ENCODE measurements at places on chromosomes 5 and 9.

GRCh38 chr9:13734601-13735000, 455.1 kb upstream of the MPDZ start:
- no peak for DNase-seq

- DNase-seq: no peak
Measured at GRCh38 chr5:173715607-173716006, 99.2 kb upstream of the BOD1 start.

- no peak for DNase-seq
Measured at GRCh38 chr9:16729651-16730050, 140.8 kb downstream of the BNC2 start.

DNA sequence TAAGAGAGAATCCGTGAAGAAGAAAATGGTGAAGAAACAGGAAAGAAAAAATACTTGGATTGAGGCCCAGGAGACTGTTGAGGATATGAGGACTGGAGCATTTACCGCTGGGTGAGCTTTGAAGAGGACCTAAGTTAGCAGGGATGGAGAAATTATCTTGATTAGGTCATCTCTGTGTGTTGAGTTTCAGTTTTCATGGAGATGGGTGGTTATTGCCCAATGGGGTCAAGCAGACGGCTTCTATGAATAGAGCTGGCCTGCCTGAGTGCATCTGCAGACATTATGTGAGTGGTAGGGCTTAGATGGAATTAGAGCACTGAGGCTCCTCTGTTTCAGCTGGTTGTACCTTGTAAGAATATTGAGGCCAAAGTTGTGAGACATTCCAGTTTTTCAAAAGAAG, 245.4 kb upstream of the FBXL7 start:
- DNase-seq: no peak

GRCh38 chr9:101635473-101635872, 40.7 kb upstream of the PPP3R2 start:
- no peak for DNase-seq

DNA sequence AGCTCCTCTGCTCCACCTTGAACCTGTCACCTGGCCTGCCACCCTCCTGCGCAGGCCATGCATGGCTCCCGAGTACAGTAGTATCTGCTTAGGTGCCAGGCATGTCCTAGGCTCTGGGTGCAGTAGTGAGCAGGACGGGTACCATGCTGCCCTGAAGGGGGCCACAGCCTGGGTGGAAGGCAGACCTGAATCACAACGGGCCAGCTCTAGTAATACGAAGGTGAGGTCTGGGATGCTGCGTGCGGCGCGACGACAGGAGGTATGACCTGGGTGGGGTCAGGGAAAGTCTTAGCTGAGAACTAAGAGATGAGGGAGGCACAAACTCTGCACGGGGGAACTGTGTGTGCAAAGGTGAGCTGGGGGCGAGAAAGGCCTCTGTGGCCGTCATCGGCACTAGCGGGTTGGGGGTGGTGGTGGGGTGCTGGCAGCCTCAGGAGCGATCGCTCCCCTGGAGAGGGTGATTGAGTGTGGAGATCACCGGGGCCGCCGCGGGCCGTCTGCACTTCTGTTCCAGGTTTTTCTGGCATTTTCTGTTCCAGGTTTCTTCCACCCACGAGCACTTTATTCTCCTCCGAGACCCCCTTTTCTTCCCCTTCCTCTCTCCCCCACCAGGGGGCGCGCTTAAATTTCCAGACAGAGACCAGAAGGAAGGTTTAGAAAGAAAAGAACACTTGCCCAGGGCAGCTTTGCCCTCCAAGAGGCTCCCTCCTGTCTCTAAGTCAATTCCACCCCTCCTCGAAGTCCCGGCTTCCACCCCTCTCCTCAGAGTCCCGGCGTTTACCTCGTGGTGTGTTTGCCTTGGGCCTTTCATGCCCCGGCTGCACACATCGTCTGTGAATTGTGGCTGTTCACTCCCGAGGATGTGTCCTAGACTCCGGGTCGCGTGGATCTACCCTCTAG, 15.1 kb downstream of the PDLIM4 start:
- DNase-seq: peak; percentile 74

DNA sequence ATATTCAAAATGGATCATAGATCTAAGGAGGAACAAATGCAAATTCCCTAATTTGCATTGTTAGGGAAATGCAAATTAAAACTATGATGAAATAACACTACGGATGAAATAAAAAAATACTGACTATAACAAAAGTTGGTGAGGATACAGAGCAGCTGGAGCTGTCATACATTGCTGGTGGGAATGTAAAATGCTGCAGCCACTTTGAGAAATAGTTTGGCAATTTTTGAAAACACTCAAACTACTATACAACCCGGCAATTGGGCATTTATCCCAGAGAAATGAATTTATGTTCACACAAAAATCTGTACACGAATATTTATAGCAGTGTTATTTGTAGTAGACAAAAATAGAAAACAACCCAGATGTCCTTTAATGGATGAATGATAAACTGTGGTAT, 22.5 kb downstream of the C5orf47 start:
- no peak for DNase-seq

DNA sequence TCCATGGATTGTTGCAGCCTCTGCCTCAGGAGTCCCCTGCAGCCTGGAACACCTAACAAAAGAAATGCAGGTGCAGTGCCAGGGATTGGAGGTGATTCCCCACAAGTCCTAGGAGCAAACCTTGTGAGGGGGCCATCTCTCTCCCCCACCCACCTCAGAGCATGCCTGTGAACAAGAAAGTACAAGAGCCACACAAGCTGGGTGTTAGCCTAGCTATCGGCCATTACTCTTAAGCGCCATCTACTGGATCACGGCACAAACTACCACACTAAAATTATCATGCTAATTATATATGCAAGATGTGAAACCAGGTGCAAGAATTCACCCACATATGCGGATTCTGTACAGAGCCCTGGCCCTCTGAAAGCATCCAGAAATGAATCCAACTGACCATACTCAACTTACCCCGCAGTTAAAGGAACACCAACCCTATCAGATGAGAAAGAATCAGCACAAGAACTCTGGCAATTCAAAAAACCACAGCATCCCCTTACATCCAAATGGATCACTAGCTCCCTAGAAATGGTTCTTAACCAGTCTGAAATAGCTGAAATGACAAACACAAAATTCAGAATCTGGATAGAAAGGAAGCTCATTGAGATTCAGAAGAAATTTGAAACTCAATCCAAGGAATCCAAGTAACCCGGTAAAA, 16.5 kb upstream of the PRSS3 start:
- peak; percentile 28 for DNase-seq

DNA sequence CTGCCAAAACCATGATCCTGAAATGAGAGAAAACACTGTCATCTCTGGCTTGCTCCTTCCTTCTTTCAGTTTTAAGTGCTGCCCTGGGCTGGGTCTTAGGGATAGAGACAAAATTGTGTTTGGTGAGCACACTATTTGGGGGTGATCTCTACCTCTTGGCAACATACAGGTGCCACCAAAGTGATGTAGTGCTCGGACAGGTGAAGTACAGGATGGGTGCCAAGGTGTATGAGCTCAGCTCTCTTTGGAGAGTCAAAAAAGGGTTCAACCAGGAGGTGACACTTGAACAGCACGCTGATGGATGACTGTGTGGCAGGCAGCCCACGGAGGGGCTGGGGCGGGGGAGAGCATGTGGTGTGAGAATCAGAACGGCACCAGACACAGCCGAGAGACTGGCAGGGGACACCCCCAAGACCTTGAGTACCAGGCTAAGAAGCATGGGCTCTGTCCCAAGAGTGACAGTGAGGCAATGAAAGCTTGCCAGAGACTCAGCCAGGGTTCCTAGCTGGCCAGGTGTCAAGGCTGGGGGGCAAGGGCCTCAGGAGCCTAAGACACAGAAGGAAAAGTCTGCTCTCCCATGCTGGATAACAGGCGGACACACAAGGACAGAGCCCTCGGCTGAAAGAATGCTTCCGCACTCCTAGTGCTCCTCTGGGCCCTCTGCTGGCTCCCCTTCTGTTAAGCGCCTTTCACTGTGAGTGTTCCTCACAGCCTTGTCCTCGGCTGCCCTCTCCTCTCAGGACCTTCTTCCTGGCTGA, 2.5 kb downstream of the NHP2 start:
- DNase-seq: no peak

- no peak for DNase-seq
Measured at GRCh38 chr5:135072387-135073281, 38.6 kb upstream of the PITX1 start.

GRCh38 chr5:45277860-45278259, 418.3 kb downstream of the HCN1 start:
- no peak for DNase-seq

GRCh38 chr5:73110190-73110589, 10.2 kb upstream of the TMEM171 start:
- no peak for DNase-seq

GRCh38 chr9:110066929-110067716, 140.8 kb downstream of the C9orf152 start:
- no peak for DNase-seq

DNA sequence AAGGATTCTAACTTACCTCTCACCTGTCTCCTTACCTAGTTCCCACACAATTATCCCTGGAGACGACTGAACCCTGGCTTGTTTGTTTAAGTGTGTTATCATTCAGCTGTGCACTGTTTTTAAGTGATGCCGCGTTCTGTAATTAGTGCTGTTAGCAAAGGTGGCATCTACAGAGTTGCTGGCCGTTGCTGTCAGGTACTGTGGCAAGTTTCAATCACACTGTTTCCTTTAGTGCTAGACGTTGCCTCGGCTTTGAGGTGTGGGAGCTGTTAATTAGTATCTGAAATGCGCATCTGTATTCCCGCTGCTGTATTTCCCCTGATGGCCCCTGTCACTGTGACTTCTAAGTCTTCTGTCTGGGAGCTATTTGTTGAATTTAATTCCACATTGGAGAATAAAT, 193.8 kb upstream of the GAS1 start:
- DNase-seq: no peak

DNA sequence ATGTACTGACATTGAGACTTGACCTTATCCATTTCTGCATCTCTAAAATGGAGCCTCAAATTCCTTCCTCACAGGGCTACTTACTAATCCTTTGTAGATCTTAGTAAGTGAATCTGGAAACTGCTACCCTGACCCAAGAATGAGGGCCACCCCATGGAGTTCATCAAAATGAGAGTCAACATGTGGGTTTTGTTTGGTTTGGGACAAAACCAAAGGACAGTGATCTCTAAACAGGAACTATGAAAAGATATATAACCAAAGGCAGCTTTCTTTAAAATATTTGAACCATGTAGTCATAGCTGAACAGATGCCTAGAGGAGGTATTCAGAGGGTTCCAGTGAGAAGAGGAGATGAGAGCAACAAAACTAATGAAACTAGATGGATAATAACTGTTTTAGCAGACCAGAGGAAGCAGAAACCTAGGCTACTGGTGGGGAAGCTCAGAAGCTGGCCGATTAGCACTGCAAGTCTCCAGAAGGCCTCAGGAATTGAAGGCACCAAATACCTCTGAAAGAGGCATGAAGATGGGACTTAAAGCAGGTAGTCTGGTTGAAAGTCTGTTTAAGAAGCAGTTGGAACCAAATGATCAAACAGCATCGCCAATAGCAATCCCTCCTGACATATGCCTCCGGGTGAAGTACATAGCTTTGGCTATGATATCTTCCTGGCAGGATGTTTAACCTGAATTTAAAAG, 45.8 kb downstream of the THOC3 start:
- no peak for DNase-seq

GRCh38 chr9:37905131-37905505, 1.2 kb upstream of the SLC25A51 start:
- DNase-seq: no peak

GRCh38 chr5:57666582-57666981, 184.0 kb upstream of the ACTBL2 start:
- no peak for DNase-seq

DNA sequence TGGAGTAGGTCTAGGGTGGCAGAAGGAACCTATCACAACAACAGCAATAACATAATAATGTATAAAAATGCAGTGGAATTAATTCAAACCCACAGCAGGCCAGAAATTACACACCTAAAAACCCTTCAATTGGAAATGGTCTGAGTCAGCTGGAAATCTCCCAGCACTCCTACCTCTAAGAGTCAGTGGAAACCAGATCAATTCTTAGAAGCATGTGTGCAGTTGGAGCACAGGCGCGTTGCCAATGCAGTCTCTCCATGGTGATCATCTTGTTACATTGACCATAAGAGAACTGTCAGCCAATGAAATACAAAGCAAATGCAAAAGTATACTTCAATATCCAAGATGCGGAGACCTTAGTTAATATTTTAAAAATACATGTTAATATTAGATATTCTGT, 15.1 kb upstream of the CSNK1G3 start:
- DNase-seq: no peak

GRCh38 chr5:157214415-157214814, 33.8 kb downstream of the ITK start:
- no peak for DNase-seq

- DNase-seq: no peak
Measured at GRCh38 chr5:5085381-5085780, 54.7 kb upstream of the ADAMTS16 start.

GRCh38 chr5:5342784-5343183, 79.7 kb upstream of the ICE1 start:
- DNase-seq: no peak

GRCh38 chr5:104498281-104498680, 935.7 kb upstream of the NUDT12 start:
- DNase-seq: no peak

DNA sequence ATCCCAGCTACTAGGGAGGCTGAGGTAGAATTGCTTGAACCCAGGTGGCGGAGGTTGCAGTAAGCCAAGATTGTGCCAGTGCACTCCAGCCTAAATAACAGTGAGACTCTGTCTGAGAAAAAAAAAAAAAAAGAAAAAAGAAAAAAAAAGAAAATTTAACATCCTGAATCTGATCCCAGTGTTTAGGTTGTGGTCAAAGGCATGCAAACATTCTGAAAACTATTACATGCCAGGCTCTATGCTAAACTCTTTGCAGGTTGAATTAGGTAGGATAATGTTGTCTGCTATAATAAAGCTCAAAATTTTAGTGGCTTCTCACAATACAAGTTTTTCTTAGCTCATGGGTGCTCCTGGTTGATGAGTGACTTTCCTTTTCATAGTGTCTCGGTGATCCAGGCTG, 367.4 kb downstream of the PSAT1 start:
- no peak for DNase-seq

GRCh38 chr5:142652563-142652962, 33.3 kb downstream of the FGF1 start:
- no peak for DNase-seq

GRCh38 chr5:43304525-43304924, 8.7 kb downstream of the HMGCS1 start:
- no peak for DNase-seq

- DNase-seq: no peak
Measured at GRCh38 chr9:124683043-124683442, 88.1 kb downstream of the NR6A1 start.

DNA sequence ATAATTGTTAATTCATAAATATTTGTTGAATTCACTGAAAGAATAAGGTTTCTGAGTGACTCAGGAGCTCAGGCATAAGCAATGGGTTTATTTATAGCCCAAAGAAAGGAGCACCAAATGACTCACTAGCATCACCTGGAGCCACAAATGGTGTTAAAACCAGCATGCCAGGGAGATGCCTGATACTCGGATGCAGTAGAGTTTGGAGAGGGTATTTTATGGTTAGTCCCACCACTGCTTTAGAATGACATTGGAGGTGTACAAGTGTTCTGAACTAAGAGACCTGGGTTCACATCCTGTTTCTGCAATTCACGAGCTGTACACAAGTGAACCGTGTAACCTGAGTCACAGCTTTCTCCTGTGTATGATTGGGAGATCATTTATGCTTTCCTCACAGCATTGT, 25.2 kb downstream of the CCL28 start:
- no peak for DNase-seq
